ENCODE measurements at places on chromosomes 1 and 21.

DNA sequence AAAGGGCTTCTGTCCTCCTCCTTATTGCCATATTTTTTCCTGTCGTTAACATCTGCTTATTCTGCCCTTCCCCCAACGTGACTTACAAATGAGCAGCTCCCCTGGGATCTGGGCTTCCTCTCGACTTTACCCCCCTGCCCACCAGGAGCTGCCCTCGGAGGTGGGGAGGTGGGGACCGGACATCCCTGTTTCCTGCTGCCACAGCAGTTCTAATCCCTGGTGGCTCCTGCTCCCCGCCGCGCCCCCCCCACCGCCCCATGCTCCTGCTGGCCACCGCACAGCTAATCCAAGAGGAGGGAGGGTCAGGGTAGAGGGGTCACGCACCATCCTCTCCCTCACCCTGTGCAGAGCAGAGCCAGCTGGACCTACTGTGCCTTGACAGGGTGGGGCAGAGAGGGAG is 4.4 kb upstream of the SLC27A3 start:
- no peak for DNase-seq

DNA sequence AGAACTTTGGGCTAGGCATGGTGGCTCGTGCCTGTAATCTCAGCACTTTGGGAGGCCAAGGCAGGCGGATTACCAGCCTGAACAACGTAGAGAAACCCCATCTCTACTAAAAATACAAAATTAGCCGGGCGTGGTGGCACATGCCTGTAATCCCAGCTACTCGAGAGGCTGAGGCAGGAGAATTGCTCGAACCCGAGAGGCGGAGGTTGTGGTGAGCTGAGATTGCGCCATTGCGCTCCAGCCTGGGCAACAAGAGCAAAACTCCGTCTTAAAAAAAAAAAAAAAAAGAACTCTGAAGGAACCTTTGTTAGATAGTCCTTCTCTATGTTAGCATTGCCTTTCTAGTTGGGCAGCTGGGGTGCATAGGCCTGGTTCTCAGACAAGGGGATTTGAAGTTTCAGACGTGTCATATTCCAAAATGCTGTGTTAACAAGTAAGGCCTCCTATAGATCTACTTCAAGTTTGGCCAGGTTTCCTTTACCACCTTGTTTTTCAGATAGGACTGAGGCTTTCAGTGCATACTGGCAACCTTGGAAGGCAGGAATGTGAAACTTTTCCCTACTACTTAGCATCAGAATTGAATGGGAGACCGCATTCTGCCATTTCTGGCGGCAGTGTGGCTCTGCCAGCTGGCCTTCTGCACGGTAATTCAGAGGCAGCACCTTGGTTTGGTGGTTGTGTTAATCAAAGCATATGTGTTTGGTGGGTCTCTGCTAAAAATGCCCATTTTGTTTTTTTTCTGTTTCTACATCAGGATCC is 6.1 kb downstream of the UQCRH start:
- no peak for DNase-seq

GRCh38 chr1:121517586-121518230 is 332.9 kb downstream of the SRGAP2C start:
- DNase-seq: no peak

DNA sequence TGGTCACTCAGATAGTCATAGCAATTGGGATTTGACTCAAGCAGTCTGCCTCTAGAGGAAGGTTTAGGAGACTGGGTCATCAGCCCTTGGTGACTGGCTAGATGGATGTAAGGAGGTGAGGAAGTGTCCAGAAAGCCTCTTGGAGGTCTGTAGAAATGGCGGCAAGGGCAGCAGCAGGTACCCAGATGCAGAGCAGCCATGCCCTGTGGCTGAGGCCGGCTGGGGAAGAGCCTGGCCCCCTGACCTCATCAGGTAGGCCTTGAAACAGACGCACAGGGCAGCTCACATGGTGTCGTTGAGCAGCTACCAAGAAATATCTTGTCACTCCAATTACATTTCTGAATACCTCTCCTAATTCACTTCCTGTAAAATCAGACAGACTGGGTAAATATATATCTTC is 98.2 kb downstream of the DMRTB1 start:
- DNase-seq: no peak

DNA sequence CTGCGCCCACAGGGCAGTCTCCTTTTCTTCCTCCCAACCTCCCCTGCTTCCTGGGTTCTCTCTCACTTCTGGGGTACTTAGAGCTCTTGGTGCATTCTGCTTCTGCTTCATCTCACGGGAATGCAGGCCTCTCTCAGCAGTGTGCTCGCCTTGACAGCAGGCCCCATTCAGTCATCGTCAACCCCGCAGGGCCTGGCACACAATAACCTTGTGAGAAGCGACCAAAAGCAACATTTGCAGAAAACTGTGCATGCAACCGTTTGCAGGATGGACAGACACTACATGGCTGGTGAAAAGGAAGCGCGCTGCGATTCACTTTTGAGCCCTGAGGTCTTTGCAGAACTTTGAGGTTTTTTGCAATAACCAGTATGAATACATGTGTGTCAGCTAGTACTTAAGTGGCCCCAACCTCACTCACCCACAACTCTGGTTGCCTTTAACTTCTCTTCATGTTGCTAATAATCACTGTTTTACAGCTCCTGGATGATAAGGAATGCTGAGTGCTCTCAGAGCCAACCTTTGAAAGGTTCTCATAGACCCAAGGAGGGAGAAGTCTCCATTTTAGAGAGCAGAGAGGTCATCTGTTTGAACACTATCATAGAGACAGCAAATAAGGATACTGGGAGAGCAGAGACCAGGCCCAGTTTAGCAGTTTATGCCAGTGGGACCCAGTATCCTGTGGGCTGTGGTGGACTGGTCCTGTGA is 2.5 kb upstream of the CD160 start:
- no peak for DNase-seq

DNA sequence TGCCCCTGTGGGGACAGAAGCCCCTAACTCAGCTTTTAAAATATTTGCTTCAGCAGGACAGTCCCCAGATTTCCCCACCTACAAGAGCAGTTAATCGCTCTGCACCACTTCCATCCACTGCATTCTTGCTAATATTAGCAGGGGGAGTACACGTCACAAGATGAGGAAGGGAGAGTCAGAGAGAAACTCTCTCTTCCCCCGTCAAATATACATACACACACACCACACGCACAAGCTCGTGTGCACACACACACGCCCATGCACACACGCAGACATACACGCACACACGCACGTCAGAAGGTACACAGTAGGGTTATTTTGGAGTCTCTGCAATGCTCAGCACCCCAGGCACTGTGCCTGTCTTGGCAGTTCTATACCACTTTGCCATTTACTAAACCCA is 2.1 kb downstream of the CLCA1 start:
- DNase-seq: no peak

DNA sequence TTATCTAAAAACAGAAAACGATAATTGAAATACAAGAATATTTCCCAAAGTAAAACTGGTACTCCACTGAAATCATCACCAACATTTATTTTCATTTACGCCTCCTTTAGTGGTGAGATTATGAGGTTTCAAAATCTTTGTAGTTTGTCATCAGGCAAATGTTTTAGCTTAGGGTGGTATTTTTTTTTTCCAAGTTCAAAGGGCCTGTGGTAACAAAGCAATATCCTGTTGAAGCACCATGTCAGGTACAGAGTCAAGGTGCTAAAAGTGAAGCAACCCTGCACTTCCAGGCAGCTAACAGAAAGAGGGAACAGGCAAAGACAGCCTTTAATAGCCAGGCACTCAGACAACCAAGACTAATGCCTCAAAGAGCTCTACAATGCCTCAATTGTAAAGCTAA is 89.2 kb downstream of the JAK1 start:
- DNase-seq: no peak

- DNase-seq: no peak
These were observed 60.5 kb downstream of the TESK2 start for GRCh38 chr1:45430490-45430889.
